IMR-90 (cell line): ENCODE measurements at places on chromosomes 16 and 17.

DNA sequence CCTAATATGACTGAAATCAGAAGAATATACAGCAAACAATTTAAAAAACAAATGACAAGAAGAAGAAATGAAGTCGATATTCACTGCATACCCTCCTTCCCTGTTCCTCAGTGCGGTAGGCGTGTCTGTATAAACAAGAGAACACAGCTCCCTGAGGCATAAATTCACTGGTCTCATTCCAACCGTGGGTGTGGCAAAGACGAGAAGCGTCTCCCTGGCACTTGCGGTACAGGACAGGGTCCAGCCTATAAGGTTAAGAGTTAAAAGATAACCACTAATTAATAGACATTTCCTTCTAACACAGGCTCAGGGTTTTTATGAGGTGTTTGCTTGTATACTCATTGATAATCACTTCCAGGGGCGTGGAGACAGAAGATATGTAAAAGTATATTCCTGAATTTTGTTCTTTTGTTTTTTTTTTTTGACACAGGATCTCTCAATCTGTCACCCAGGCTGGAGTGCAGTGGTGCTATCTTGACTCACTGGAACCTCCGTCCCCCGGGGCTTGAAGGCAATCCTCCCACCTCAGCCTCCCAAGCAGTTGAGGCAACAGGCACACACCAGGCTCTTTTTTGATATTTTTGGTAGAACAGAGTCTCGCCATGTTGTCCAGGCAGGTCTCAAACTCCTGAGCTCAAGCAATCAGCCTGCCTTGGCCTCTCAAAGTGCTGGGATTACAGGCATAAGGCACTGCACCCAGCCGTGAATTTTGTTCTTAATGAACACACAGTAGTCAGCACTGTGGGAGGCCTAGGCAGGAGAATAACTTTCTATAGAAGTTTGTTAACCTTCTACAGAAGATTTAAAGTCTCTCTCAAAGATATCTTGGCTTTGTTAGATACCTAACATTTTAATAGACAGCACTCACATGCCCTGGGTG is 59.1 kb upstream of the CLEC18B start:
- DNase-seq, result no peak

DNA sequence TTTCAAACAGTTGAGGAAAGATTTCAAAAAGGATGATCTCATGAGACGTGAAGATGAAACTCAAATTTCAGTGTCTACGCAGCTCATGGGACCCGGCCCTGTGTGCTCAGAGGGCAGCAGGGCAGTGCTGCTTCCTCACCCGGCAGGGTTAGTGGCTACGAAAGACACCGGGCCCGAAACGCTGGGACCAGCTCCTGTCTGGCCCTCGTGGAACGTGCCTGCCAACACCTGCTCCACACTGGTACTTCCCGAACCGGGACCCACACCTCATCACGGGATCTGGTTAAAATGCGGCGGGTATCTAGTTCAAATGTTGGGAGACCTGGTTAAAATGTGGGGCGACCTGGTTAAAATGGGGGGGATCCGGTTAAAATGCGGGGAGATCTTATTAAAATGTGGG is 18.7 kb downstream of the DNASE1 start:
- no peak for DNase-seq

GRCh38 chr17:74454197-74455024 is 12.0 kb upstream of the CD300A start:
- peak; percentile 29 for DNase-seq

DNA sequence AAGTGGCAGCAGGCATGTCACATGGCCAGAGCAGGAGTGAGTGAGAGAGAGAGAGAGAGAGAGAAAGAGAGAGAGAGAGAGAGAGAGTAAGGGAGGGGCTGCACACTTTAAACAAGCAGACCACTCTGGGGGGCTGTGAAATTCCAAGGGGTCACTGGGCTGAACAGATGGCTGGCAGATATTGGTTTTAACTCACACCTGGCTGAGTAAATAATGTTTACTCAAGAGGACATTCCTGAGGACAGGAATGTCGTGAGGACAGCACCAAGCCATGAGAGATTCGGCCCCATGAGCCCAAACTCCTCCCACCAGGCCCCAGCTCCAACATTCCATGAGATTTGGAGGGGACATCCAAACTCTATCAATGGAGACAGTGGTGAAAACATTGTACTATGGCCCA is 269.7 kb downstream of the CBLN1 start:
- no peak for DNase-seq

DNA sequence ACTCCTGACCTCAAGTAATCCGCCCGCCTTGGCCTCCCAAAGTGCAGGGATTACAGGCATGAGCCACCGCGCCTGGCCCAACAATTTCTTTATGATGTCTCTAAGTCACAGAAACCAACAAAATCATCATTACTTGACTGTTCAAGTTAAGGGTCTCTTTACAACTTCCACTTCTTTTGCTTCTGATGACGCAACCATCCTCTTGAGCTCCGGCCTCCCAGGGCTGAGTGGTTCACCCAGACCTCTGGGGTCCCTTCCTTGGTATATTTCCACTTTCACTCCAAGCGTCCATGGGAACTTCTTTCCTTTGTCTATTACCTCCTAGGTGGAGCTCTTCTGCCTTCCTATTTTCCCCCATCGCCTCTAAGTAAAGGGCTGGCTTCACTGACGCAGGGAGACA is 253.7 kb downstream of the NTN1 start:
- no peak for DNase-seq

DNA sequence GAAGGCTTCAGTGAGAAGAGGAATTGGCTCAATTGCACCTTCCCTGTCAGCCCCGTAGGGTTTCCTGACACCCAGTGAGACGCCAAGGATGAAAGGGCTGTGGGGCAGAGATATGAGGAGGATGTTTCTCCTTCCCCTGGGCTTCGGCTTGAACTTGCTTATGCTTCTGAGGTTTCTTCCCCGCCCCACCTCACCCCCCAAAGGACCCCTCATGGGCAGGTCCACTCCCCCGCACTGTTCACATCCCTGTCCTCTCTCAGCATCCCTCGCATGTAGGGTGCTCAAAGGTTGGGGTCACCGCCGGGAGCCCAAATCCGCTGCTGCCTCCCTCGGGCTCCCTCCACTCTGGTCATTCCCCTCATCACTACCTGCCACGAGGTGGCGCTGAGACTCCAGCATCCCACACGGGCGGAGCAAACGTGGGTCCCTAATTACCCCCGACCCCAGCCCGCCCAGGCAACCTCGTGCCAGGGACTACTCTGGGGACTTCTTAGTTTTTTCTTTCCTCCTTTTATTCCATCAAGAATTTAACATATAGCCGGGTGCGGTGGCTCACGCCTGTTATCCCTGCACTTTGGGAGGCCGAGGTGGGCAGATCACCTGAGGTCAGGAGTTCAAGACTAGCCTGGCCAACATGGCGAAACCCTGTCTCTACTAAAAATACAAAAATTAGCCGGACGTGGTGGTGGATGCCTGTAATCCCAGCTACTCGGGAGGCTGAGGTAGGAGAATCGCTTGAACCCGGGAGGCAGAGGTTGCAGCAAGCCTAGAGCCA is 3.3 kb upstream of the TRARG1 start:
- peak; percentile 27 for DNase-seq

DNA sequence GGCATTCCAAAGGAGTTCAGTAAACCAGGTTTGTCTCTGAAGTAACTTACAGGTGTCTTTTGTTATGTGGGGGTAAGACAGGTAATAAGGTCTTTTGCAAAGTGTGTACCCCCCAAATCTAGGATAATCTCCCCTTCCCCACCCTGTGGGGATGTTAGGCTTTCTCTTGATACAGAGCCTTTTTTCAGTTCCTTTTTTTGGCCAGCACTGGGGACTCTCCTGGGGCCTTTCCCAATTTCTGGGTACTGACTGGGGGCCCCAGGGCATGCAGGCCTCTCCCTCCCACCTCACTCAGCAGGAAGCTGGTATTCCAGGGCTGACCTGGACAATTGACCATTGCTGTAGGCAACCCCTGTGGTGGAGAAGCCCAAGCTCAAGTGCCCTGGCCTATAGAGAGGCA is 84.3 kb upstream of the IRX6 start:
- no peak for DNase-seq

GRCh38 chr16:87451563-87452210 is 41.1 kb downstream of the ZCCHC14 start:
- no peak for DNase-seq

- no peak for DNase-seq
These were observed 166.5 kb downstream of the AXIN2 start for GRCh38 chr17:65394811-65395472.

- no peak for DNase-seq
These were observed 221.6 kb upstream of the DYNLRB2 start for GRCh38 chr16:80319181-80319580.

DNA sequence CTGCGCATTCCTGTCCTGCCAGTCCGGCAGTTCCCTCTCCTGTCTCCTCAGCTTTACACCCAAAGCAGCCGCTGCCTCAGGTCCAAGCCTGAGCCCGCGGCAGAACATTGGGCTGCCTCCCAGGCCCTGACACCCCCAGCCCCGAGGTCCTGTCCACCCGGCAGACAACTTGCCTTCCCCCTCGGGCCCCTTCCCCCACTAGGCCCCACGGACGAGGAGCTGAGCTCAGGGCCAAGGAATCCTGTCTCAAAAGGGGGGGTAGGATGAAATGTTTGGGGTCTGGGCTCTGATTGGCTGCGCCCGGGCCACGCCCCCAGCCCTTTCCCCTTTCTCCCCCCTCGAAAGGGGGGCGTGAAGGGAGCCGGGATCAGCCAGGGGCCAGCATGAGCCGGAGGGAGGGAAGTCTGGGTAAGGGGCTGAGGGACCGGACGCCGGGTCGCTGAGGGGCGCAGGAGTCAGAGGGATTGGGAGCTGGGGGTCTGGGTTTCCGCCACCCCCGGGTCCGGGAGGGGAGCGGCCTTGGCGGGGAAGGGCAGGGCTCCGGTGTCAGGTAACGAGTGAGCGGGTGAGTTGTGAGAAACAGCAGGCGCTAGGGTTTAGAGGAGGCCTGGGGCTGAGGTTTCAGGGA is at the start of gene CTF1:
Gene CTF1, plus strand, starts transcription at position 354 of the 628 bp plus-strand sequence. Its CDS starts 30 bp downstream, at position 384.
- DNase-seq, result peak; percentile 89

DNA sequence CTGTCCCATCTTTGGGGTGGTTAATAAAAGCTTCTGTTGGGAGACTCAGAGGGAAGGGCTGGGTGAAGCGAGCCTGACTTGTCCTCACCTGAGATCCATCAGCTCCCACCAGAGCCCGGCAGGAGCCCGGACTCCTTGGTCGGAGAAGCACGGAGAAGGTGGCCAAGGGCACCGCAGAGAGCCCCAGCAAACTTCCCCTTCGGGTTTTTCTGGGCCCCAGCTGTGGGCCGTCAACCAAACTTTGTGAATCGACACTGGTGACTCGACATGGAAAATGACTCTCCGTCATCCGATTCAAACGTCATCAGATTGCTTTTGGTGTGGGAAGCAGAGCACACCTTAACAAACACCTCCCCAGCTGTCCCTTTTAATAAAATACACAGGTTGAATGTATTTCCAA is 21.4 kb downstream of the ENPP7 start:
- no peak for DNase-seq

- DNase-seq, result peak; percentile 38
These were observed 22.5 kb downstream of the DNAI2 start for GRCh38 chr17:74296548-74296936.

DNA sequence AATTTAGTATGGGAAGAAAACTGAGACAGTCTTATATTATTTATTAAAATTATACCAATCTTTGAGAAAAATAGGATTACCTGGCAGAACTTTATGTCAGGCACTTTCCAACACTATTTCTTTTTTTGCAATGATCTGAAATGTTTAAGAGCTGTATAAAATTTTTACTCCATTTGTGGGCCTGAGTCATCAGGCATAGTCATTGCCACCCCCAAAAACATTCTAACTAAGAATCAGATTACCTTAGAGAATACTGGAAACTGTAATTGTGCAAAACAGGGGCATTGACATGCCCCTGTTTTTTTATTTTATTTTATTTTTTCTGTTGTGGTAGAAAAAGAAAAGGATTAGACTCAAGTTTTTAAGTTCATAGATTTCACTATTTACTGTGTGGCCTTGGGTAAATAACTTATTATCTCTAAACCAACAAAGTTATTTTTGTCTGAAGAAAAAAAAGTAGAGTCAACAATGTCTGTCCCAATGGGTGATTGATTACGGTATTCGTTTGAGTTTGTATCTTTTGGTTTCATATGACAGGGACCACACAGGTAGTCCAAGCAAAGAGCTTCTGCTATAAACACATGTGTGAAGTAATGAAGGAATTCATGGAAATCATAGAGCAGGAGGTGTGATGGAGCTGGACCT is 24.6 kb downstream of the VAT1L start:
- peak; percentile 65 for DNase-seq

DNA sequence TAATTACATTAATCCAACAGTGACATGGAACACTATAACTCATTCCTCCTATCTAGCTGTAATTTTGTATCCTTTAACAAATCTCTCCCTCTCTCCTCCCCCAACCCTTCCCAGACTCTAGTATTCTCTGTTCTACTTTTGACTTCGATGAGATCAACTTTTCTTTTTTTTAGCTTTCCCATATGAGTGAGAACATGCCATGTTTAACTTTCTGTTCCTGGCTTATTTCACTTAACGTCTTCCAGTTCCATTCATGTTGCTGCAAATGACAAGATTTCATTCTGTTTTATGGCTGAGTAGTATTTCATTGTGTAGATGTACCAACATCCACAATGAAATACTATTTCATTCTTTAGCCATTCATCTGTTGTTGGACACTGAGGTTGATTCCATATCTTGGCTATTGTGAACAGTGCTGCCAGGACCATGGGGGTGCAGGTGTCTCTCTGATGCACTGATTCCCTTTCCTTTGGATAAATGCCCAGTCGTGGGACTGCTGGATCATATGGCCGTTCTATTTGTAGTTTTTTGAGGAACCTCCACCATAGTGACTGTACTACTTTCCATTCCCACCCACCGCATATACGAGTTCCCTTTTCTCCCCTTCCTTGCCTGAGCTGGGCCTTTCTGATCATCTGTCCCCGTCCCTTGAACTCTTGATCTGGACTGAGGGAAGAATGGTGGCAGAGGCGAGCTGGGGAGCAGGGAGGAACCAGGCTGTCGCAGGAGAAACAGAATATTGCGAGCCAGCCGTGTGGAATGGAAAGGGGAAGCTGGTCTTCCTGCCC is 7.7 kb upstream of the CEP295NL start:
- no peak for DNase-seq

- peak; percentile 93 for DNase-seq
These were observed 46.1 kb downstream of the ABCA8 start for GRCh38 chr17:68909066-68909465.

DNA sequence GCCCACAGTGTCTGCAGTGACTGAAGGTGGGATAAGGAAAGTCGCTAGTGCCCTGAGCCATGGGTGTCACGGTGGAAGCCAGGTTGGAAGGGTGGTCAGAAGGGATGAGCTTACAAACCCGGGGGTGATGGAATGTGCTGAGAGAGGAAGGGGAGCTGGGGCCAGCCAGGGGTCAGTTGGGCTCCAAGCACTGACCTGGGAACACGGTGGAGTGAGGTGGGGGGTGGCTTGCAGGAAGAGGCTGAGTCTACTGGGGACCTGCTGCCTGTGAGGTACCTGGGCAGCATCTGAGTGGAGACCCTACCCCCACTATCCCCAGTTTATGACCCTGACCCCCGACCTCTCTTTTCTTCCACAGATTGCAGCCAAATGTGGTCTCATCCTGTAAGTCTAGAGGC is 3.1 kb downstream of the TMEM92 start:
- DNase-seq, result no peak

GRCh38 chr16:69836257-69836656 is 74.1 kb downstream of the WWP2 start:
- no peak for DNase-seq
